ENCODE measurements at places on chromosomes 4 and X.
A peak's percentile ranks its signal among the peaks of the same experiment; 100 is the strongest.

DNA sequence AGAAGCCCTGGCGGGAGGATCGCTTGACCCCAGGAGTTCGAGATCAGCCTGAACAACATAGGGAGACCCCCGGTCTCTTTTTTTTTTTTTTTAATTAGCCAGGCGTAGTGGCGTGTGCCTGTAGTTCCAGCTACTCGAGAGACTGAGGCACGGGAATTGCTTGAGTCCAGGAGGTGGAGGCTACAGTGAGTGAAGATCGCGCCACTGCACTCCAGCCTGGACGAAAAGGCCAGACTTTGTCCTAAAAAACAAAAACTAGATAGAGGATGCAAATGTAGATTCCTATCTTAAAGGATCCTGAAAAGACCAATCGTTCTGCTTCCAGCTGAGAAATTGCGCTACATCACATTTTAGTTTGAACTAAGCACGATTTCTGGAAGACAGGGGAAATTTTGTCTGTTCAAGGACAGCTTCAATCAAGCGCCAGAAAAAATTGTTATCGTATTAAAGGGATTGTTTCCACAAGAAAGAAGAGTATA lies 627 bp upstream of the HSD17B11 start:
- no peak for DNase-seq

GRCh38 chr4:69095301-69095731 lies 958 bp upstream of the UGT2B7 start:
- no peak for DNase-seq

DNA sequence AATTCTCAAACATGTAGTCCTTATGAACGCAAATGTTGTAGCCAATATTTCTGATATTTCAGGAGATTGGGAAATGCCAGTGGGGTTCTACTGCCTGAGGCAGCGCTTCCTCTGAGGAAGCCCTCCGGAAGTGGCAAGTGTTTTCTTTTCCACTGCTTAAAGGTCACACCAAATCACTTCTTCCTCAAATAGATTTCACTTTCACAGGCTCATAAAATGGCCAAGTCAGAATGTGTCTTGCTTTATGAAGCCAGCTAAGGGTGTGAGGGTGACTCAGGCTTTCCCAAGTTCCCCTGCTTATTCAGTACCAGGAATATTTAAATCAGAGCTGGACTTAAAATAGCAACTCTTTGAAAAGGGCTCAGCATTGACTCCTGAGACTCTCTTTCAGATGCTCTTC lies 514.2 kb upstream of the DIPK2B start:
- DNase-seq = no peak

DNA sequence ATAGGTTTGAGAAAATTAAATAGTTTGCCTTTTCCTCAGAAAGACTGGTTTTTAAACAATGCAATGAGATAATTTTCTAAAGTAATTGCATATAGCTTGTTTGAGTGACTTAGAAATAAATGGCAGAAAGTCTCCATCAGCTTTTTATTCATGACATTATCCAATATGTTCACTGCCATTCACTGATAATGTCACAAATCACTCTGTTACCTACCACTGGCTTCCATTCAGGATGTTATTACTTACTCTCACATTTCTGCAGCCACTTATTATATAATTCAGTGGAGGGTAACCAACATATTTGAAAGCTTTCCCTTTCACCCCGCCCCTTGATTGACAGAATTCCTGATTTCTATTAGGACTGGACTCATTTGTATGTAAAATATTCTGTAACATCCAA lies 1583.5 kb downstream of the PCDH18 start:
- DNase-seq = no peak

GRCh38 chr4:128068918-128069317 lies 7.8 kb downstream of the LARP1B start:
- no peak for DNase-seq

DNA sequence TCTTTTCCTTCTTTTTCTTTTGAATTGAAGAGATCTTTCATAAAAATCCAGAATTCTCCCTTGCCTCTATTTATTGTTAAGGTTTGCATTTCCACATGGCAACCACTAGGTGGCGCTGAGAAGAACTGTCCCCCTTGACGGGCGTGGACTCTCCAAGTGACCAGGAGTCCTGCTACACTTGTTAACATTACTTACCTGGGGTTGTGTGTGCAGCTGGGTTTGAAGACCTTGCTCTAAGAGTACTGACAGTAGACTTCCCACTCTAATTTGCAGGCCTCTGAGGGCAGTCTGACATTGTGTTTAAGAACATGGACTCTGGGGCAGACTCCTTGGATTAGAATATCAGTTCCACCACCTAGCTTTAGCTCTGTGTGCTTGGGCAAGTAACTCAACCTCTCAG lies 52.8 kb downstream of the GPRIN3 start:
- no peak for DNase-seq

DNA sequence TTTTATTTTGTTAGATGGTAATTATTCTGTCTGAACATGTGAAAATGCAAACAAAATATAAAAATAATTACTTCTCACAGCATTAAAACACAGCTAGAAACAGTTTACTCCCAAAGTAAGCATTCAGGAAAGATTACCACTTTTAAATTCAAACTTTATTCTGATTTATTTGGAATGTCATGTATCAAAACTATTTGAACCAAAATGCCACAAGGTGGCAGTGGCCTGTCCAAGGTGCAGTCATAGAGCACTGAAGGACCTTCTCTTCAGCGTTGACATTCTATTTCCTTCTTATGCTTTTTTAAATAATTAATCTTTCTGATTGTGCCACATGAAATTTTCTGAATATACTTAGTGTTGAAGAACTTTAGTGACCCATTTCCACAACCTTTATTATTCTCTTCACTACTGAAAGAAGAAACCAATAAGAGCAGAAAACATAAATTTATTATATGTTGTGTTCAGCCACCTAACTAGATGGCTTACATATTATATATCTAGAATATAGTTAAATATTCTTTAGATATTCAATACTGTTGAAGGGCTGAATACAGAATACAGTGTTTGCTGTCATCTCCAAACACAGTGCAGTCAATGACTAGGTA lies 283.6 kb downstream of the CFAP299 start:
- DNase-seq = no peak

DNA sequence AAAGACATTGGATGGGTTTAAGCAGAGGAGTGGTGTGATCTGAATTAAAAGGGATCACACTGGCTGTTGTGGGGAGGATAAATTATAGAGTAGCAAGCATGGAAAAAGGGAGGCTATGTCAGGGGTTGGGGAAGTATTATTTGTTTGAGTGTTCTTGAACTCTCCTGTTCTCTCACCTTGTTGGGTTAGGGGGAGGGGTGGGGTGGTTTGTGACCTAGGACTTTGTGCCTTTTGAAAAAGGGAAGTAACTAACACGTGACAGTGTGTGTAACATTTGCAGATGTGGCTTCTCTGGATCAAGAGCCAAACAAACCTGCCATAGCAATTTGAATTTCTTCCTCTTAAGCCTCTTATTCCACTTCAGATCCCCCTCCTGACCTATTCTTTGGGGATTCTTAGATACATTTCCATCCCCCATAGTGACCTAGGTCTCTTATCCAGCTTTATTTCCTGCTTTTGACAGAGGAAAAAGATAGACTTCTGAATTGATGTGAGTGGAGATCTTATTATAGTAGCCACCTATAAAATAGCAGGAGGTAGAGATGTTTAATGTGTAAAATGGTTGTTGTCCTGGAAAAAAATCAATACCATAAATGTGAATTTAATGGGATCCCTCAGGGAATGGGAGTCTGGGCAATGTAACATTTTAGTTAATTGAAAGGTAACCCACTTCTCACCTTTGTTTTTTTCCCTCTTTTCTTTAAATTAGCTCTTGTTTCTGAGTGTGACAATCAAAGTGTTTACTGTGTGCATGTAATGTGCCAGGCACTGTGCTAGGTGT lies 120.4 kb downstream of the CT47B1 start:
- no peak for DNase-seq

- DNase-seq = no peak
These were observed 35.4 kb upstream of the SORCS2 start for GRCh38 chr4:7156761-7157488.

DNA sequence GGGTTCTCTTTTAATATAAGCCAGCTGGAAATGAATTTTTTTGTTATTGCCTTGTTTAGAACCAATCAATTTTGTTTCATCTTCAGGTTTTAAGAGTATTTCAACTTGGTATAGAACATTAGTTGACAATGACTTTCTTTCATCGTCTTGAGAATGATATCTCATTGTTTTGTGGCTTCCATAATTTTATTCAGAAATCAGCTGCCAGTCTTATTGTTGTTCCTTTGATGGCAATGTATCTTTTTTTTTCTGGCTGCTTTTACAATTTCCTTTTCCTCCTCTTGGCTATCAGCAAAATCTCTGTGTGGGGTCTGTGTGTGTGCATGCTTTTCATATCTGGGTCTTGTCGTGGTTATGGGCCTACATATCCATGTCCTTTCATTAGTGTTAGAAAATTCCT lies 1536.4 kb upstream of the TENM3 start:
- DNase-seq = no peak

DNA sequence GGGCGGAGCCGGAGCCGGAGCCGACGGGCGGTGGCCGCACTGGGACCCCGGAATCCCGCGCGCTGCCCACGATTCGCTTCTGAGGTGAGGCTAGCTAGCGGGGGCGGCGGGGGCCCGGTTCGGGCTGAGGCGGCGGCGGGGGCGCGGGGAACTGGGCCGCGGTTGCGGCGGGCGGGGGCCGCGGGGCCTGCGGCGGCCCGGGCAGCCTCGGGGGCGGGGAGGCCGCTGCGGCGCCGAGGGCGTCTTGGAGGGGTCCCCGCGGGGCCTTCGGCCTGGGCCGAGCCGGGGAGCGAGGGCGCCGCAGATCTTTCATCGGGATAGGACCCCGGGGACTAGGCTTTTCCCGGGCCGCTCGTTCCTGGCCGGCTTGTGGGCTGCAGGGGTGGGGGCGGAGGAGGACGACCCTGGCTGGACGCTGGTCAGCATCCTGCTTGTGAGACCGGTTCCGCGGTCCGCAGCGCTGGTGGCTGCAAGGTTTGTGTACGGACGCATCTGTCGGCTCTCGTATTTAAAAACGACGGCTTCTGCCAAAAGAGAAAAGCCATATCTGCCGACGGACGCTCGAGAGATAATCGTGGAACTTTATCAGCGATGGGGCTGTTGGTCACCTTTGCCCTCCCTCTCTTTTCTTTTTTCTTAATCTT lies 419 bp downstream of the ADD1 start:
- DNase-seq = no peak

DNA sequence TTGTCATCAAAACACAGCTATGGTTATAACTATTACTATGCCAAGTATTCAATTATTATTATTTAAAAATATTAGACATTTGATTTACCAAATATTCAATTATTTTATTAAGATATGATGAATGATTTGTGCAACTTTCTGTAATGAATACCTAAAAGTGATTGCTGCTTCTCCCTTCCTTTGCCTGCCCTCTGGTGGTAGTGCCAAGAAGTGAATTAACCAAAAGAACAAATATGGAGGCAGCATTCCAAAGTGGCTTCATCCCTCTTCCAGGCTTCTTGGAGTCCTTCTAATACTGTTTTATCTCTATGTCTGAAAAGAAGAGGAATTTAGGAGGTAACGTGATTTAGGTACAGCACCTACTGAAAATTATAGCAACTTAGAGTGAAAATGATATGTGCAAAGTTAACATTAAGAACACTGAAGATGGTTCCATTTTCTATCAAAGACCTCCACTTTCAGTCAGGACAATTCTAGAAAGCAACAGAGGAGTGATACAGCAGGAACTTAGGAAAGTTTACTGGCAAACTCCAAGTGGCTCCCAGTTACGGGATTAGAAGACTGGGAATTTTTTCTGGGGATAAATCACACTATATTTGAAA lies 43.0 kb downstream of the ENPEP start:
- DNase-seq = no peak

GRCh38 chr4:80610199-80610598 lies 274.7 kb downstream of the CFAP299 start:
- no peak for DNase-seq

DNA sequence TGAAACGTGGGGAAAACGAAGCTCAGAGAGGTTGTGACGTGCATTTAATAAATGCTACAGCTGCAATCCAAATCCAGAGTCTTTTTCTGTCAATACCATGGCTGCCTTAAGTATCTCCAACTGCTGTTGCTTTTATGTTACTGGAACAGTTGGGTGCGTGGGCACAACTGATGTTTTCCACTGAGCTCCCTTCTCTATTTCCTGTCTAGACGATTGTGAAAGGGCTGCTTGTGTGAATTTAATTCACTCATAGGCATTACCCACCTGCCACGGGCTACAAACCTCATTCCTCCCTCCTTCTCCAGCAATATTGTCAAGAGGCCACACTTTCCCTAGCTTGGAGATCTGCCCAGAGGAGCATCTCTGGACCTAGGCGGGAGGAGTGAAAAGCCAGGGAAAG lies 526.0 kb downstream of the MID1IP1 start:
- no peak for DNase-seq

DNA sequence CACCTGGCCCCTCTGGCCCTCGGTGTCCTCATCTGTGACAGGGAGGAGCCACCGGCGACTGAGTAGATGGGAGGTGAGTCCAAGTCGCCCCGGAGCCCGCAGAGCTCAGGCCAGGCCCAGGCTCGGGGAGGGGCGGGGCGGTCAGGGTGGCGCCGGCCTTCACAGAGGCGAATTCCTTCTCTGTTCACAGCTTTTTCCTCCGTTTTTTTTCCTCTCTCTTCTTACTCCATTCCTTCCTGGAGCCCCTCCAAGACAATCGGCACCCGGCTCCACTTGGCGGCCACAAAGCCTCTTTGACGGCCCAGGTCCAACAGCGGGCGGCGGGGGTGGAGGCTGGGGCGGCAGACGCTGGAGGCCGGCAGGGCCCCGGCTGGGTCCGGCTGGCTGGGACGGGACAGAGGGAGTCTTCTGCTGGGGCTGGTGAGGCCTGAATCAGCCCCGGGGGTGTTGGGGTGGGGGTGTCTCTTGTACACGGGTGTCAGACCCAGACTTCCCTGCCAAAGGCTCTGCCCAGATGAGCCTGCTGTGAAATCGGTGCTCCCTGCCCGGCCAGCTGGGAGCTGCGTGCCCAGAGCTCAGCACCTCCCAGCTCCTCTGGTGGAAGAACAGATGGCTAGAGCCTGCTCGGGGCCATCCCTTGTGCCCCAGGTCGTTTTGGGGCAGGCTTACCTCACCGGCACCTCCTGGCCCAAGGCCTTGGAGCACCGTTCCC lies 22.6 kb downstream of the FGFRL1 start:
- DNase-seq = no peak

GRCh38 chr4:54719378-54719777 lies 61.6 kb downstream of the KIT start:
- no peak for DNase-seq

GRCh38 chrX:153778181-153778580 lies 2.7 kb upstream of the SRPK3 start:
- no peak for DNase-seq

GRCh38 chr4:76558396-76559235 lies 123.6 kb downstream of the SHROOM3 start:
- DNase-seq = no peak

DNA sequence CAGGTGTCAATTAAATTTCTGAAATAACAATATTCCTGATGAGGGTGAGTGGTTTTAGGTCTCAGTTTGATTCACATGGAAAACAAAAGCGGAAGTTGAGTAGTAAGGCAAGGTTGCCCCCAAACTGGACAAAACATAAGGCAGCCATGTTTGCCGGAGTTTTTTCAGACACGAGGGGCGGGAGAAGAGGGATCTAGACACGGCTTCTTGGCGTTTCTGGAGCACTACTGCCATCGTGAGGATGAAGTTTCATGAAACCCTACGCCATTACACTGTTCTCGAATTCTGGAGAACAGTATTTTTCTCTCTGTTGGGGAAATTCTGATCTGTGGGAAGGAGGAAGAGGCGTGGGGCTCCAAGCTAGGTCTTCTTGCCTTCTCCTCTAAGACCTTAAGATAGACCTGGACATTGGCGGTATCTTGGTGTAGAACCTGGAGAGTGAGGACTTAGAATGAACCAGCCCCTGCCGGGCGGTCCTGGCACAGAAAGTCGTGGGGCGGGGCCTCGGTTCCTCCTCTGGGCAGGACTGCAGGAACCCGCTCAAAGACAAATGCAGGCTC lies 160.3 kb downstream of the OR13H1 start:
- DNase-seq = peak; percentile 60

GRCh38 chr4:182578402-182578801 lies 335.2 kb downstream of the TENM3 start:
- DNase-seq = peak; percentile 4
